ENCODE measurements at places on chromosomes 2 and 18.

DNA sequence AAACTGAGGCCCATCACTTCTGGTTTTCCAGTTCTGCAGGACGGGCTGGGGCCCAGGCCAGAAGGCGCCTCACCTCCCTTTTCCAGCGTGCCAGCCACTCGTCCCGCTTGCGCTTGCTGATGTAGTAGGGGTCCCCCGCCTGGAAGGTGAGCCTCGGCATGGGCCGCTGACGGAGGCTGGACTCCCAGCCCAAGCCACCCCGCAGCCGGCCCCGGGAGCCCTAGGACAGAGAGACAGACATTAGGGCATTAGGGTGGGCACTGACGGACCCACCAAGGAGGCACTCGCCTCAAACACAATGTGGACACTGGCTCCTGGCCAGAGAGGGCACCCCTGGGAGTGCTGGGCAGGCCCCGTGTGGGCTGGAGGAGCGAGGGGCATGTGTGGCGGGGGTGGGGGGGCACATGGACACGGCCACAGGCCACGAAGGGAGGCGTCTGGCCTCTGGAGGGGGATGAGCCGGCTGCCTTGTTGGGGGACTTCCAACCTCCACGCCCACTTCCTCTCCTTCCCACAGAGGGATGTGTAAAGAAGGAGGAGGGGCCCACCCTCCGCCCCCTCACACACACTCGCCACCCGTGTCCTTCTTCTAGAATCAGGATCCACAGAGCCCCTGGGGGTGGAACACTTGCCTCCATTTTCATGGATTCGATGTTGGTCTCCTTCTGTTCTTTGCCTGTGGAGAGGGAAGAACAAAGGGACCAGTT lies 66.7 kb downstream of the DNMT3A start:
- DNase-seq, result no peak

GRCh38 chr2:206217166-206217565 lies 57.3 kb upstream of the ZDBF2 start:
- DNase-seq, result no peak

- no peak for DNase-seq
Measured at GRCh38 chr2:43009448-43009847, 217.0 kb downstream of the ZFP36L2 start.

- DNase-seq, result no peak
Measured at GRCh38 chr2:43944915-43945314, 50.9 kb downstream of the LRPPRC start.

DNA sequence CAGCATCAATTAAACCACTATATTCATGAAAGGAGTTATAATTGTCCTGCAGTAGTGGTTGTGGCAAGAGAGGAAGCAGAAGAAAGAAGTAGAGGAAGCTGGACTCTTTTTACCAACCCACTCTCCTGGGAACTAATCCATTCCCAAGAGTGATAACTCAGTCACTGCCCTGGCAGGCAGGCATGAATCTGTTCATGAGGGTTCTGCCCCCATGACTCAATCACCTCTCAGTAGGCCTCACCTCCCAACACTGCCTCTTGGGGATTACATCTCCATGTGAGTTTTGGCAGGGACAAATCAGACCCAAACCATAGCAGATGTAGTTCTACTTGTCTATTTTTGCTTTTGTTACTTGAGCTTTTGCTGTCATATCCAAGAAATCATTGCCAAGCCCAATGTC lies 232.7 kb upstream of the MAP2 start:
- no peak for DNase-seq

DNA sequence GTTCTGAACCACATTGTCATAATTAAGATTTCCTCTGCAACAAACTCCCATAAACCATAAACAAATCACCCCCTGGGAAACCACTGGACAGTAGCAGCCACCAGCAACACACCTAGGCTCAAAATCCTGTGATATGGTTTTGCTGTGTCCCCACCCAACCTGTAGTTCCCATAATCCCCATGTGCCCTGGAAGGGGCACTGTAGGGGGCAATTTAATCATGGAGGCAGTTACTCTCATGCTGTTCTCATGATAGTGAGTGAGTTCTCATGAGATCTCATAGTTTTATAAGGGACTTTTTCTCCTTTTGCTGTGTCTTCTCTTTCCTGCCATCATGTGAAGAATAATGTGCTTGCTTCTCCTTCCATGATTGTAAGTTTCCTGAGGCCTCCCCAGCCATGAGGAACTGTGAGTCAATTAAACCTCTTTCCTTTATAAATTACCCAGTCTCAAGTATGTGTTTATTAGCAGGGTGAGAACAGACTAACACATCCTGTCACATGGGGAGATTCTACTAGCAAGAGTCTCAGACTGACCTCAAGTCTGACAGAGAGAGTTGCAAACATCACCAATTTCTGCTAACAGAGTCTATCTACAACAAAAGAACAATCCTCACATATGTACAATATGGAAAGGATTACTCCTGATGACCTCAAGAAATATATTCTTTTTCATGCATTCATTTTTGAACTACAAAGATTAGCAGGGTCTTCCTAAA lies 182.6 kb downstream of the GRB14 start:
- DNase-seq, result no peak

DNA sequence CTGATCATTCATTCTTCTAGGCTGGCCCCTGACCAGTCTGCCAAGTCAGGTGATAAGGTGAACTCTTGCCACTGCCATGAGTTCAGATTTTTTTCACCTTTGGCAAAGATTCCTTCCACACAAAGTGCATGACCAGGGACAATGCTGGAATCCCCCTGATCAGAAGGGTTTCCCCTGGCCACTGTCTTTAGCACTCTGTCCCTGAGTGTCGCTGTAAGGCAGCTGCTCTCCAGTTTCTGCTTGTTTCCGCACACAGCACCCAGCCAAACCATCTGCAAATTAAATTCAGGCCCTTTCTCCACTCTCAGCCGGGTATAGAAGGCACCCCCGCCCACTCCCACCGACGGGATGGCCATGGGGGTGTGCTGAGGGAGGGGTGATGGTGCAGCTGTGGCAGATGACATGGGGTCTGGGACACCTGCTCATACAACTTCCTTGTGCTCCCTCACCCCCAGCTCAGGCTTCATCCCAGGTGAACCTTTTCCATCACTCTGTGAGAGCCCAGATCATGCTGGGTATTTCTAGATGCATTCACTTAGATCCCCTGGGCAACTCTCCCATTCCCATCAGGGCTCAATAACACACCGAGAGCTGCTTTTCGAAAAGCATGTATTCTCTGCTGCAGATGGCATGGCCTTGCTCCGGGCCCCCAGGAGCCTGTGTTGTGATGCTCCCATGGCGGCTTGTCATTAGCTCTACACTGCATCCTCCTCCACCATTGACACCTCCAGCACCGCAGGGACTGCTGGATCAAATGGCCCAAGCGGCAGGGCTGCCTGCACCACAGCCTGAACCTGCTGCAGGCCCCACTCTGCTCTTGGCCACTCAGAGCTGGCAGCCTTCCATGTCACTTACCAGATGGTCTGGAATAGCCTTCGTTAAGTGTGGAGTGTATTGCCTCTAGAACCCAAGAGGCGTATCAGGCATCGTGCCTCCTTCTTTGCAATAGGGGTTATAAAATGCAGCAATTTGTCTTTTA lies 52.3 kb upstream of the ROCK2 start:
- no peak for DNase-seq

- no peak for DNase-seq
Measured at GRCh38 chr18:22424565-22424963, 6.8 kb upstream of the CTAGE1 start.

GRCh38 chr2:160289831-160290230 lies 89.8 kb upstream of the ITGB6 start:
- no peak for DNase-seq

DNA sequence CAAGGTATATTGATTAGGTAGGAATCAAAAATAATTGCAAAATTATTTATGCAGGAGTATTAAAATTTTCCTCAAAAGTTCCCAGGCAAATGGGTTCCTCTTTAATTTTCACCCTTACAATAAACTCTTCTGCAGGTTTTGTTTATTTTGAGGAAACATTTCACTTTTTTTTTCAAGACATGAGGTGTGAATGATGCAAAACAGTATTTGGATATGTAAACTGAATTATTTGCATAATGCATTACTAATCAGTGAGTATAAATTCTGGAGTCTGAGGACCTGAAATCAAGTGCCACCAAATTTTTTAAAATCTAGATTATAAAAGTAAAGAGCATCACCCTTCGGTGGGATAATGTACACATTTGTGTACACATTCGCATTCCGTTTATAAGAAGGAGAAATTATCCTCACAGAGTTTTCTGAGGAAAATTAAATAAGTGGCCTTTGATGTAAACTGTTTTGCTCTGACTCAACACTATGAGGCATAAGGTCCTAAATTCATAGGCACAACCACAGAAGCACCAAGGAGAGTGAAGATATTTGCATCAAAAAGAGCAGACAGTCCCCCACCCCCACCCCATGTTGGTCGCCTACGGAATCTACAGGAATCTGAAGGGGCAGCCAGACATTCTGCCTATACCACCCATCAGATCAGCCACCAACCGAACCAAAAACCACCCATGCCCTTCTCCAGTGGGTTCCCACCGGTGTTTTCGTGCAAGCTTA lies 33.1 kb downstream of the BCL11A start:
- DNase-seq, result no peak

DNA sequence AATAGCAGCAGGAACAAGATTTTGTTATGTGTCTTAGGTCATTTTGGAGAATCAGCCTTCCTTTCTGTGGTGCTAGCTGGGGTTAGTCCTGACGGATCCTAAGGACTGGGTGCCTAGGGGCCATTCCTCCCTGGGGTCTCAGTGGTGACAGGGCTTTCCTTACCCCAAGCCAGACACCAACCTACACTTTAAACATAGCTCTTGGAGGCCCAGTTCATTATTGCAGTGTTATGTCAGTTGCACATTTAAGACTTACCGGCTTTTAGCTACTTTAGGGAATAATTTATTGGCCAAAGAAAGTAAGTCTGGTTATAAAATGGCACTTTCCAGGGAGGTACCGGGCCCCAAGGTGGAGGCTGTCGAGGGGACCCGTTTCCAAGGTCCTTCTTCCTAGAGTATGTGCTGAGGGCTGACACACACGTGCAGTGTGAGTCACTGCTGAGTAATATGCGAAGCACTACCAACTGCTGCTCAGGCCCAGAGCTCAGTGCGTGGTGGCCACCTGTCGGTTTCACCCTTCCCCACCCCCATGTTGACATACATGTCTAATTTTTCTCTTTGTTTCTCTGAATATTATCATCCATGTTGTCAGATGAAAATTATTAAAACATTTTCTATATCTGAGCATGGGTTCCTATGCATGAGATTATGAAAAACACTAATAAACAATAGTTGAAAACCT lies 37.0 kb upstream of the GRHL1 start:
- peak; percentile 21 for DNase-seq

- no peak for DNase-seq
Measured at GRCh38 chr2:216555274-216555673, 56.6 kb downstream of the RPL37A start.

DNA sequence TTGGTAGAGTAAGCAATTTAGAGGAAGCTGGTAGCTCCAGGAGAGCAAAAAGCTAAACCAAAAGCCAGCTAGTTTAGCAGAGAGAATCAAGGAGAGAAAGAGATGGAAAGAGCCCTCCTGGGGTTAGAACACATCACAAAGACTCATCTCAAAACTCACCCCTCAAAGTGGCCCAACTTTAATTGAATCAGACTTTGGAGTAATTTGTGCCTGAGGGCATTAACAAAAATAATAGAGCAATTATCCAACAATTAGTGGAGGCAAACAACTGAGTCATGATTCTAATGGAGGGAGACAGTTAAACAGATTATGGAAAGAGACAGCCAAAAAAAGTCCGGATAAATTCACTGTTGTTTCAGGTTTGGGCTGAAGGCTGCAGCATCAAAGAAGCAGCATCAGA lies 417.4 kb downstream of the KCNJ3 start:
- DNase-seq, result no peak

GRCh38 chr18:36419188-36419899 lies 121.8 kb downstream of the FHOD3 start:
- no peak for DNase-seq

DNA sequence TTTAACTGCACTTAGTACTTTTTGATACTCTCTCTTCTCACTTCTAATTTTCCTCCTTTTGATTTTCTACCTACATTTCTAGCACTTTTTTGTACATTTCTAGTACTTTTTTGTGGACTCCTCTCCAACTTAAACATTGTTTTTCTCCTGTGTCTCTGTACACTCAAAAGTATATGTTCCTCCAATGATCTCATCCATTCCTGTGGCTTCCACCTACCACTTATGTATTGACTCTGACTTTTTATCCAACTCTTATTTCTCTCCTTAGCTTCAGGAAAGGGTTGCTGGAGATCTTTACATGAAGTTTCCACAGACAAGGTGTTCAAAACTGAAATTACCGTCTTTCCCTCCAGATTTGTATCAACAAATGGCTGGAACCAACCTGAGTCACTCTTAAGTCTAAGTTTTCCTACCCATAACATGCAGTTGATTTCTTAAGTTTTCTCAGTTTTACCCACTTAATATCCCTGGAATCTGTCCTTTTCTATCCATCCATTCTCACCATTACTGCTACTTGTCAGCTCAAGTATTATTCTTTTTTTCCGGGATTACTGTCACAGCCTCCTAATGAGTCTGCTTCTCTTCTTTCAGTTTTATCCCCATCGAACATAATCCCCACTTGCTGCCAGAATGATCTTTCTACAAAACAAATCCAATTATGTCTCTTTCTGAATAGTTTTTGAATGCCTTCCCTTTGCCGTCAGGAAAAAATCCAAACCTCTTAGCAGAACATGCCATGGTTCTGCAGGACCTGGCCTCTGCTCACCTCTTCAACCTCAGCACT lies 22.6 kb upstream of the PELI1 start:
- DNase-seq, result no peak

DNA sequence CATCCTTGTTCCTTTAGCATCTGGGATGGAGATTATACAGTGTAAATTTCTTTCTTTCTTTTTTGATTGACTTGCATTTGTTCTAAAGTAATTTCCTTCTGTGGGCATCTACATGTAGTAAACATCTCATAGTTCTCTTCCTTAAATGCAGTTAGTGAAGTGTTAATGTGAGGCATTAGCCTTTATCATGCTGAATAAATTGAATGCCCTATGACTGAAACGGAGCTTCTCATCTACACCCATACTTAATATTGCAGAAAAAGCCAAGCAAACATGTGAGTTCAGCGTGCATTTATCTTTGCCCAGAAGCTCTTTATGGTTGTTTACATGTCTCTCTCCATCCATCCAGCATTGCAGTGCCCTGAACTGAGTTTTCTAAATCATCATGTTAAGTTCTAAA lies 58.3 kb downstream of the LYPD1 start:
- DNase-seq, result no peak

GRCh38 chr2:129877795-129878775 lies 101.4 kb upstream of the RAB6C start:
- peak; percentile 64 for DNase-seq

- no peak for DNase-seq
Measured at GRCh38 chr2:214139630-214140284, 271.1 kb upstream of the VWC2L start.

- no peak for DNase-seq
Measured at GRCh38 chr2:173030561-173031490, 44.8 kb upstream of the MAP3K20 start.

- no peak for DNase-seq
Measured at GRCh38 chr2:221426929-221427328, 145.2 kb downstream of the EPHA4 start.

- no peak for DNase-seq
Measured at GRCh38 chr18:64806691-64807090, 657.8 kb upstream of the LINC00305 start.

All from 8988T (cell line).